ENCODE measurements at places on chromosomes 12 and 14.

DNA sequence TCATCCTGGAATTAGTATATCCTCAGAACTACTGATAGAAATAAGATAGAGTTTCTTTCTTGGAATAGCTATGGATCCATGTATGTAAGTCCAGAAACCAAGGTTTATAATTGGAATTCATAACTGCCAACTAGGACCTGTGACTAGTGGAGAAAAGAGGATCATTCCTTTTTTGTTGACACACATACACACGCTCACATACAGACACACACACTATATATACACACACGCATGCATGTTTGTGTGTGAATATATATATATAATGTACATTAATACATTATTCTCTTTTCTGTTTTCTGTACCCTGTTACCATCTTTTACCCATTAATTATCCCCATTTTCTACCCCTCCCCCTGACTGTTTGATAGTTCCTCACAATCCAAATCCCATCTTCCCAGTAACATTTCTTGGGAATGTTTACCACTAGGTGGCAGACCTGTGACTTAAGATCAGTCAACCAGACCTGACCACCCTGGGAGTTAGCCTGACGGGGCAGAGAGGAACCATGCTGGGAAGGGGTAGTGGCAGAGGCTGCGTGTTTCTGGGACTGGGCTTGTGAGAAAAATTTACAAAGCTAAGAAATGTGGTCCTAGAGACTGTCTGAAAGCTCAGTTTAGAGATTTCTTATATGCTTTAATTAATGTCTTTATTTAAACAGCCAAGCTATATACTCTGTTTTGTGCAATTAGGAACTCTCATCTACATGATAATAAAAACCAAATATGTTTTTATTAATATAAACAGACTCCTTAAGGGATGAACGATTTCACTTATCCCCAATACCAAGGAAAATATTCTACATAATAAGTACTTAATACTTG, 308.0 kb downstream of the PPFIA2 start:
- no peak for DNase-seq

GRCh38 chr12:52122540-52122871, 43.0 kb downstream of the SMIM41 start:
- DNase-seq: no peak

GRCh38 chr12:2451025-2451424, 343.7 kb upstream of the FKBP4 start:
- no peak for DNase-seq

DNA sequence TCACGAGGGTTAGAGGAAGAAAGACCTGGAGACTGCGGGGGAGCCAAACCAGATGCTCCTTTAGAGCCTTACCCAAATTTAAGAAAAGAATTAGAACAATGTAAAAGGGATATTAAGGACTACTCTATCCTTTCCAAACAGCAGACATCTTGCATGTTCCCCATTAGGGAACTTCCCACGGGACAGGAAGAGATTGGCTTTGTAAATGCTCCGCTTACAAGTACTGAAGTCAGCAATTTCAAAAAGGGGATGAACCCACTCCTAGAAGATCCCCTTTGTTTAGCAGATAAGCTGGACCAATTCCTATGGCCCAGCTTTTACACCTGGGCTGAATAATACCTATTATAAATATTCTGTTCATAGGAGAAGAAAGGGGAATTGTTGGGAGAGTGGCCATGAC, 74.2 kb downstream of the APOBEC1 start:
- DNase-seq: no peak

DNA sequence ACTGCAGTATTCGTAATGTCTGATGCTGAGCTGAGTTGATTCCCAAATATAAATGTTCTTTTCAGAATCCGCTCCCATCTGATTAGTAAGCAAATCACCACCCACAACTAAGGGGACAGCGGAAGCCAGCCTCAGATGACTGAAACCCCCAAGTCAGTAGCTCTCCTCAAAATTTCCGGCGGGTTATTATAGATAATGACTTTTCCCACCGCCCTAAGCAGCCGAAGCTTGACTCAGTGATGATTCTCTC, 469 bp upstream of the LRFN5 start:
- no peak for DNase-seq

- DNase-seq: no peak
Measured at GRCh38 chr14:65170768-65171507, 68.6 kb upstream of the MAX start.

- no peak for DNase-seq
Measured at GRCh38 chr12:53107122-53107521, 3.8 kb downstream of the SOAT2 start.

GRCh38 chr12:50351120-50352043, 45.0 kb downstream of the FAM186A start:
- DNase-seq: no peak

- no peak for DNase-seq
Measured at GRCh38 chr14:24377126-24377525, 9.1 kb downstream of the NFATC4 start.

GRCh38 chr12:1130164-1130563, 139.1 kb downstream of the ERC1 start:
- DNase-seq: no peak

GRCh38 chr12:3152892-3153291, 75.7 kb downstream of the TSPAN9 start:
- DNase-seq: no peak

GRCh38 chr12:109881752-109882151, 1.4 kb upstream of the GLTP start:
- DNase-seq: no peak

DNA sequence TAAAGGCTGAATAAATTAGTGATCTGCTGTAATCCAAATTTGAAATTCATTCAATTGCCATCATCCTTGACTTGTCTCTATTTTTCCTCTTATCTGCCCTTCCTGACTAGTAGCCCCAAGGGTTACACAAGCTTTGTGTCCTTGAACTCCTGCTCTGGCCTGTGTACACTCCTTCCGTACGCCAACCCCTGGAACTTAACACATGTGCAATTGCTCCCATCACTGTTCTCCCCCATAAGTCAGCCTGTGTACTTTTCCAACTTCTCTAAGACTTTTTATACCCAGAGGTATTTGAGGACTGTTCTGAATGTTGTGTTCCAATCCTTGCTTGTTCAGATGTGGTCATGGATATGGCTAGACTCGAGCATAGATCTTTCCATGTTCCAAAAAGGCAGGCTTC, 171.1 kb upstream of the G2E3 start:
- DNase-seq: no peak

DNA sequence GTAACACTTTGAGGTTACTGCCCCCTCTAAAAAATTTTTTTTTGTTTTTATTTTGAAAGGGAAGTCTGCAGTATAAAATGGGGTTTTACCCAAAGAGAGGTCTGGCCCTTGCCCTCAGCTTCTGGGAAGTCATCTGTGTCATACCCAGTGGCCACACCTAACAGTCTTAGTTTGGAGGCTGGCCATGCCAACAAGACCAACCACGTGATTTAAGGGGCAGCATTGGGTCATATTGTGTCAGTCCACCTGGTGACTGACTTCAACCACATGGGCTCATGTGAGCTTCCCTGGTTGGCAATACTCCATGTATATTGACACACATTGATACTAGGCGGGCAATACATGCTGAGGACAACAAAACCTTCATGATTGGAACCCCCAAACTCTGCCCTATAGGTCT, 173.9 kb downstream of the GXYLT1 start:
- DNase-seq: no peak

DNA sequence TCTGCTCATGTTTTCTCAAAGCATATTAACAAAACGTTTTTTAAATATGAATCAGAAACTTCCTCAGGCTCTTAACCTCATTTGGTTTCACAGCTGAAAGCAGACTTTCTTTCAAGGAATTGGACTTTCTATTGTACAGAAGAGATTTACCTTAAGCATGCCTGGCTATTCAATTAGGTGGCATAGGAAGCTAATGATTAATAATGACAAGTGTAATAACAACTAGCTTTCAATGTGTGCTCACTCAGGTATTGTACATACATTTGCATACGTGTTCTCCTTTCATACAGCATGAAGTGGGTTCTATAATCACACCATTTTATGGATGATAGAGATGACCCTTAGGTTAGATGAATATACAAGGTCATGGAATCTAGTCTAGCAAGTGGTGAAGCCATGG, 115.7 kb downstream of the ANO6 start:
- no peak for DNase-seq

GRCh38 chr14:103423050-103423461, 37.8 kb downstream of the MARK3 start:
- no peak for DNase-seq

GRCh38 chr12:106839333-106839732, 64.9 kb downstream of the RIC8B start:
- no peak for DNase-seq

GRCh38 chr12:7555752-7556151, 52.2 kb upstream of the CD163 start:
- DNase-seq: no peak

- no peak for DNase-seq
Measured at GRCh38 chr12:2963154-2963759, 4.1 kb downstream of the TEAD4 start.

DNA sequence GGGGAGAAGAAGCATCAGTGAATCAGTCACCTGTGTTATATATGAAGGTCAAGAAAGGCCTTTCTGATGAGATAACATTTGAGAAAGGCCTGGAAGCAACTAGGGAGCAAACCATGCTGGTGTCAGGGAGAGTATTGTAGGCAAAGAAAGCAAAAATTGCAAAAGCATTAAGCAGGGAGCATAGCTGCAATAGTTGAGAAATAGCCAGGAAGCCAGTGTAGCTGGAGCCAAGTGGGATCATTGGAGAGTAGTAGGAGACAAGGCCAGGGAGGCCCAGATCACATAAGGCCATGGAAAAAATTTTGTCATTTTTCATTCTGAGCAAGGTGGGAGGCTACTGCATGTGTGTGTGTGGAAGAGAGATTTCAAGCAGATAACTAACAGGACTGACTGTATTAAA, 18.8 kb upstream of the MAGOHB start:
- DNase-seq: no peak

GRCh38 chr12:38527631-38528030, 211.1 kb downstream of the ALG10B start:
- DNase-seq: no peak

DNA sequence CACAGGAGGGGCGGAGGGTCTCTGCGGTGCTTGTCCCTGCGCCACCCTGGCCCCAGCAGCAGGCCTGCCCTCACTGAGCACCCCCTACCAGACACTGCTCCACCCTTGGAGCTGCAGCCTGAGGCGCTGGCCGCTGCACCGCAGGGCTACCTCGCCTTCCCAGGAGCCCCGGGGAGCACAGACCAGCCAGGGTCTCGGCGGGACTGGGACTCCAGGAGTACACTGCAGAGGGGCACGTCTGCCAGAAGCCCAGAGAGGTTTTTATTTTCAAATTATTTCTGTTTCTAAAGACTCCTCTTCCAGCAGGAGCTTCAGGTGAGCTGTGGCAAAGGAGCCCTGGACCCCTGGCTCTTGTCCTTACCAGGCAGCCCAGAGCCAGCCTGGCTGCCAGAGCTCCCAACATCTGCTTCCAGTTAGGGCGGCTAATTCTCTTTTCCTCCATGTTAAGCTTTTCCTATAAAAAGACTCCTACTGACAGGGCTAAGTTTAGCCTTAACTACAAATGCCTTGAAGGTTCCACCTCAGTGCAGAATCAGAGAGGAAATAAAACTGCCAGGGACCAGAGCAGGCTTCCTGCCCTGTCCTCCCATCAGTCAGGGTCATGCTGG, 26.4 kb downstream of the DEGS2 start:
- no peak for DNase-seq

- DNase-seq: no peak
Measured at GRCh38 chr12:90024262-90024661, 315.6 kb upstream of the ATP2B1 start.

DNA sequence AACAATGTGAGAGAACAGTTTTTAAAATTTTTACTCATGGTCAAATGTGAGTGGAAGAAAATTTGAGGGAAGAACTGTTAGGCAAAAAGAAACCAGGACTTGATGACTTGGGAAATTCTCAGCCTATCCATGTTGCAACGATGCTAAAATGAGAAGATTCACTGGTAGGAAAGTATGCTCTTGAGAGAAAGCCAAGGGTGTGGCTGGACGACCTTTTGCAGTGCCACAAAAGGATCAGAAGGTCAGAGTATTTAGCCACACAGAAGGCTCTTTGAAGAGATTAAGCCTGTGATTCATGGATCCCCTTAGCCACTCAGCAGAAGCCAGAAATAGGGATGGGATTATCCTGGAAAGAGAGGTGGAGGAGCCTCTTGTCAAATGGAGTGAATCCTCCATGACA, 336.8 kb downstream of the LRIG3 start:
- no peak for DNase-seq

- no peak for DNase-seq
Measured at GRCh38 chr14:69715725-69716477, 51.0 kb upstream of the SRSF5 start.

DNA sequence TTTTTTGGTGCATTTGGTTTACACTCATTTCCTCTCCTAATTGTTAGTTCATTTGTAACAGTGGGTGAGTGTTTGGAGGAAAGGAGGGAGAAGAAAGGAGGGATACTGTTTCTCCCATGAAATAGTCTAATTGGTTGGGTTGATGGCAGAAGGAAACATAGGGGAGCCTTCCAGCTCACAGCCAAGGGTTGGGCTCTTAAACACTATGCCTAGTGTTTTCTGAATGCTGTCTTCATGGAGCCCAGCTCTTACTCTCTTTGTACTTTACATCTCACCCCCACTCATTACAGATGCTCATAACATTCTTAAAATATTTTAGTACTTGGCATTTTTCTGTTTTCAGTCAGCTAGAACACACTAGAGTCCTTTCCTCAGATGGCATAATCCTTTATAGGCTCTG, 38.2 kb downstream of the BAZ2A start:
- DNase-seq: no peak

DNA sequence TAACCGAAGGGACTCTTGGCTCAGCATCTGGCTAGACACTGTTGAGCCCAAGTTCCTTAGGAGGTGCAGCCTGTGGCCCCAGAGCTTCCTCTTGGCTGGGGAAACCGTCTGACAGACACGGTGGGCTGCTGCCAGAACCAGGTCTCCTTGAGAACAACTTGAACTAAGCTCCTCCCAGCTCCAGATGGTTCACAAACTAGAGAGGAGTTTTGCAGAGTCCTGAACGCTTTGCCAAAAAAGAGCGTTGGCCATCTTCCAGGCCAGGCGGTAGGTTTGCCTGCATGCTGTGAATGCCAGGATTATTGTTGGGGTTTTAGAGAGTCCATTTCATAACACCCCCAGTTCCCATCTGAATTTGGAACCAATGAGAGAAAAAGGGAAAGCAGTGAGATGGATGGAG, 399.8 kb downstream of the RGS6 start:
- no peak for DNase-seq

DNA sequence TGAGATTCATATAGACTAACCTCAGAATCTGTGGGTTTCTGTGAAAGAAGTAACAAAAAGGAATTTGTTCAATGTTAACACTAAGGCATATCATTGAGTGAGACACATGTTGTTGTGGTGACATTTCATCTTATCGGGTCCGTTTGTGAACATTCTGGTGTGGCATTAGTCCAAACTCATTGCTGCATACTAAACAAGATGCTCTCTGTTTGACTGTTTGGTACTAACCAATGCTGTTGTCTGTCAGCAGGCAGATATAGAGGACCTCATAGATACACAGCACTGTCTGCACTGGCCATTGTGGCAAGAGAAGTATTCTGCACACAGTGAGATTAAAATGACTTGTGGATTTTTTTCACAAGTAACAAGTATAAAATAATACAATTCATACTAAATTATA, 41.2 kb downstream of the SLC25A21 start:
- DNase-seq: no peak
